Stimulated activated CD8-positive, alpha-beta memory T cell treated with anti-CD3 and anti-CD28 coated beads, Interleukin-7, amount 100 ng/mL, for 1 hour (primary cell): ENCODE measurements at places on chromosomes 1 and 21.

GRCh38 chr1:33361532-33362235, 40.8 kb upstream of the A3GALT2 start:
- DNase-seq: no peak

DNA sequence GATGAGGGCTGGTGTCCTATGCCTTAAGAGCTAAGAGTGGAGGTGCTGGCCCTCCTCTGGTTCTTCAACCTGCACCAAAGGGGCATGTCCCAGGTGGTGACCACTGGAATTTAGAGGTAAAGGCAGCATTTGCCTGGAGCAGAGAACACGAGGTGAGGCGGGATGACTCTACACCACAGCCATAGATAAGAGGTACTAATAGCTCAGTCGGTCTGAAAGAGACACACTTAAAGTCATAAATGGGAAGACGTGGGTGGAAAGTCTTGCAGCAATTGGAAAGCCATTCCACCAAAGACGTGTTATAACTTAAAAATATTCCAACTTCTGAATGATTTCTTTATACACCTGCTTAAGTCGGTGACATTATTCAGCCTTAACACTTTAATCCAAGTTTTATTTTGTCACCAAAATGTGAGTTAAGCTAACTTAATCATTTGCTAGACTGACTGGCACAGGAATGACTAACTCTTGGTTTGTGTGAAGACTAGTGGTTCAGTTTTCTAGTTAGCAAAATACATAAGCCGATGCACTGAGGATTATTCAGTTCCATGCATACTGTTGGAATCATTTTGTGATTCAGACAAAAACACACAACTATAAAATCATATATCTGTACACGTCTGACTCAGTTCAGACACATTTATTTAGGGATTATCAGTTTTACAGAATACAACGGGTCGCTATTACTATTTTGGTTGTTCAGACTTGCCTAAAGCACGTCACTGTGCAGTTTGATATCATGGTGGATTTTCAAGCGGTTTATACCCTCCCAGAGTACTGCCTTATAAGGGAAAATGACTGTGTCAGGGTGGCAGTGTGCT, 4.6 kb upstream of the ETS2 start:
- DNase-seq: no peak

DNA sequence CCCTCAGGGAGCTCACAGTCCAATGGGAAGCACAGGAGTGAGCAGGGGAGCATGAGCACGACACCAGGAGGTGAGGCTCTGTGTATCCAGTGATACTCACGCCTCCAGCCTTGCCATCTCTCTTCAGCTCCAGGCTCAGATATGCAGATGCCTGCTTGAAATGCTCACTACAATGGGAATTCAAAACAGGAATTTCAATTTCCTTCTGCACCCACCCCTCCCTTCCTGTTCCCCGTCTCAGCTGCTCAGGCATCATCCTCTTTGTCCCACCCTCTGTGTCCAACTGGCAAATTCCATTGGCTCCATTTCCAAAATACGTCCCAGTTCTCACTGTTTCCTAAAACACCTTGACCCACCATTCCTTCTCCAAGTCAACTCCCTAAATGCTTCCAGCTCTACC, 58.9 kb downstream of the FBXO2 start:
- no peak for DNase-seq

GRCh38 chr1:244918421-244919319, 54.3 kb upstream of the HNRNPU start:
- DNase-seq: peak; percentile 15

DNA sequence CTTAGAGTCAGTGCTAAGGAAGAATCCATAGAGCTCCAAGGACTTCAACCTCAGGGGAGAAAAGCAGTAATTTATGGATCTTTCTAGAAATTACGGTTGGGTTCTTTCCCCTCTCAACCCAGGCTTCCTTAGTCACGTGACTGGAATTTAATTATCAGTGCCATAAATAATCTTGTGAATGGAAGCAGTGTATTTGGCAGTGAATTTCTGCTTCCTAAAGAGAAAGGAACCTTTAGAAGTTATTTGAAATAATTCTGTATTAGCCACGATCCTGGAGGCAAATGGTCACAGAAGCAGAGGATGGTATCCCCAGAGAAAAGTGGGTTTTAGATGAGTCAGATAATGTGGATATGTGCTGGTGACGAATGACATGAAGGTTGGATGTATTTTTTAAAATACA, 89.6 kb downstream of the NFIA start:
- no peak for DNase-seq

GRCh38 chr1:65527190-65527589, 106.7 kb downstream of the LEPR start:
- no peak for DNase-seq
